ENCODE measurements at places on chromosomes 4 and X.
A peak's percentile ranks its signal among the peaks of the same experiment; 100 is the strongest.

- peak; percentile 76 for DNase-seq
Observed at GRCh38 chr4:124060261-124060918, 652.1 kb downstream of the ANKRD50 start.

DNA sequence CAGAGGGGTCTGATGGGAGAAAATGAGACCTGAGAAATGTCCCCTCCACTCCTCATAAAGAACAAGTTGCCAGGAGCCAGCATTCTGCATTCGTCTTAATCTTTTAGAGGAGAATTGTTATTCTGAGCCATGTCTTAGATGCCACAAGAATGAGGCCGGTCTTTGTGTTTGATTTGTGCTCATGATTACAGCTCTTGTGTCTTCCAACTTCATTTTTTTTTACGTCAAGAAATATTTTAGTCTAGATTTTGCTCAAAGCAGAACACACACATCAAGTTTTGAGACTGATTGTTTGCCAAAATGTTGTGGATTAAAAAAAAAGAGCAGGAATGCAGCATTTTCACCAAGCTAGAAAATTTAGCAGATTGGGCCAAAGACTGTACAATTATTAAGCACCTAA is 130.6 kb upstream of the PITX2 start:
- no peak for DNase-seq

GRCh38 chr4:25449688-25450087 is 72.6 kb downstream of the ANAPC4 start:
- DNase-seq = no peak

DNA sequence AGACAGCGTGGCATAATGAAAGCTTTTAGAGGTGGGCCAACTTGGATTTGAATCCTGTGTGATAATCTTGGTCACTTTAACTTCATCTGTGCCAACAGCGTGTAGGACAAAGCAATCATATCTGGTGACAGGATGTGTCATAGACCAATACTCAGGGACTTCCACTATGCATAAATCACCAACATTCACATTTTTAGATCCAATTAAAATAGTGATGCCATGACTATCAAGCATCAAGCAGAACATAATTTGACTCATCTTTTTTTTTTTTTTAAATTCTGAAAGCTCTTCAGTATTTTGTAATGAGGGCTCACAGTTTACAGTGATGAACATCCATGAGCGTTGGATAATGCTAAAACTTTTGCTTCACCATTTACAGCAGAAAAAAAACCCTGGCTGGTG is 27.3 kb upstream of the RAPGEF2 start:
- no peak for DNase-seq

GRCh38 chr4:137309424-137309823 is 222.9 kb downstream of the PCDH18 start:
- DNase-seq = no peak

DNA sequence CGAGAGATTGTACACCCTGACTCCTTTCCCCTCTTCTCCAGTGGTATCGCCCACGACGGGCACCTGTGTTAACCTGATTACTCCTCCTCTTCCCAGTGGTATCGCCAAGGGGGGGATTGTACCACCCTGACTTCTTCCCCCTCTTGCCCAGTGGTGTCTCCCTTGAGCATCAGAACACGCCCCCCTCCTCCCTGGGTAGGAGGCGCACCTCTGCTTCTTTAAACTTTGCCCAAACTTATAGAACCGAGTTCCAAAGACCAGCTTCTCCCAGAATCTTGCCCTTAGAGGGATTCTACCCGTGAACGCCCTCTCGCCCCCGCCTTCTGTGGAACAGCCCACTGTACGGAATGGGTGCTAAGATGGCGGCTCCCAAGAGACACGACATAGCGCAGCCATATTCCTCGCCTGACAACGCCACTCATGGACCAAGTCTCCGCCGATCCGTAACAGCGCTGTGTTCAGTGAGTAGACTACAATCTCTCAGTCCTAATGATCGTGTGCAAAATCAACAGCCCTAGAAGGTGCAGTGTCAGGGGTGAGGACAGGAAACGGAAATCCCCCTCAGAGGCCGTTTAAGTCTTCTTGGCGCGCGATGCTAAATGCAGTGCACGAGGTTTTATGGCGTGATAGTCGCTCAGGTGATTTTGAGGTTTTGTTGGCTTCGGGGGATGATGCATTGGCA is 4.2 kb upstream of the ZNF157 start:
- DNase-seq = peak; percentile 73

DNA sequence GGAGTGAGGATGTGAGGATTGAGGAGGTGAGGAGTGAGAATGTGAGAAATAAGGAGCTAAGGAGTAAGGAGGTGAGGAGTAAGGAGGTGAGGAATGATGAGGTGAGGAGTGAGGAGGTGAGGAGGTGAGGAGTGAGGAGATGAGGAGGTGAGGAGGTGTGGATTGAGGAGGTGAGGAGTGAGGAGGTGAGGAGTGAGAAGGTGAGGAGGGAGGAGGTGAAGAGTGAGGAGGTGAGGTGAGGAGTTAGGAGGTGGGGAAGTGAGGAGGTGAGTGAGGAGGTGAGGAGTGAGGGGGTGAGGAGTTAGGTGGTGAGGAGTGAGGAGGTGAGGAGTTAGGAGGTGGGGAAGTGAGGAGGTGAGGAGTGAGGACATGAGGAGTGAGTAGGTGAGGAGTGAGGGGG is 74.8 kb upstream of the MXD4 start:
- DNase-seq = no peak

- no peak for DNase-seq
Observed at GRCh38 chr4:125262502-125262901, 52.3 kb upstream of the FAT4 start.

- DNase-seq = no peak
Observed at GRCh38 chr4:622071-622995, 3.0 kb upstream of the PDE6B start.

GRCh38 chr4:189804894-189805293 is 135.8 kb upstream of the FRG1 start:
- no peak for DNase-seq

- DNase-seq = peak; percentile 93
Observed at GRCh38 chr4:183098723-183099536, at the start of gene WWC2. TSS of gene WWC2 (plus strand) at chr4:183099257. CDS start at chr4:183099492, 235 bp downstream.

DNA sequence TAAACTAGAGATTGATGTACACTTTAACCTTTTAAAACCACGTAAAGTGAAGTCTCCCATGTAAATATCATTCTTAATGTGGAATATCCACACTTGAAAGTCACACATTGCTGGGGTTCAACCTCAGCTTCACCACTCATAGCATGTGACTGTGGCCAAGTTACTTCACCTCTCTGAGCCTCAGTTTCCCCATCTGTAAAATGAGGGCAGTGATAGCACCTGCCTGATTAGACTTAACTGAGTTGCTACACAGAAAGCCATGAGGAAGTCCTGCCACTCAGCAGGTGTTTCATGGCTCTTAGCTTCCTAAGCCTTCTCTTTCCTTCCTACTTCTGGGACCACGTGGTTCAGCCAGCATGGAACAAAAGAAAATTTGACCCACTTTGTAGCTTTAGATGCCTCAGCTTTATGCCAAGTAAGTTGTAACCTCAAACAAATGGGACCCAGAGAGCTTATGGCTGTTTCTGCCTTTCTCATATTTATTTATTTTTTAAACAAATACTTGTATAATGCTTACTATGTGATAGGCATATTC is 277.3 kb upstream of the KLF3 start:
- DNase-seq = no peak

GRCh38 chr4:143399113-143399949 is 62.7 kb downstream of the GAB1 start:
- no peak for DNase-seq

GRCh38 chr4:1271686-1272085 is 18.0 kb upstream of the MAEA start:
- DNase-seq = no peak

- DNase-seq = no peak
Observed at GRCh38 chrX:153764786-153765137, 713 bp downstream of the PLXNB3 start.

GRCh38 chr4:80592950-80593349 is 257.4 kb downstream of the CFAP299 start:
- no peak for DNase-seq

GRCh38 chrX:1727531-1728027 is 112.7 kb downstream of the ASMT start:
- DNase-seq = no peak

- DNase-seq = no peak
Observed at GRCh38 chr4:81504112-81505003, 32.7 kb upstream of the RASGEF1B start.

- DNase-seq = no peak
Observed at GRCh38 chr4:103415801-103416200, 217.7 kb upstream of the CENPE start.

- DNase-seq = no peak
Observed at GRCh38 chrX:120402369-120402768, 40.5 kb downstream of the ATP1B4 start.

GRCh38 chrX:47209508-47210238 is 8.8 kb upstream of the CDK16 start:
- DNase-seq = no peak

DNA sequence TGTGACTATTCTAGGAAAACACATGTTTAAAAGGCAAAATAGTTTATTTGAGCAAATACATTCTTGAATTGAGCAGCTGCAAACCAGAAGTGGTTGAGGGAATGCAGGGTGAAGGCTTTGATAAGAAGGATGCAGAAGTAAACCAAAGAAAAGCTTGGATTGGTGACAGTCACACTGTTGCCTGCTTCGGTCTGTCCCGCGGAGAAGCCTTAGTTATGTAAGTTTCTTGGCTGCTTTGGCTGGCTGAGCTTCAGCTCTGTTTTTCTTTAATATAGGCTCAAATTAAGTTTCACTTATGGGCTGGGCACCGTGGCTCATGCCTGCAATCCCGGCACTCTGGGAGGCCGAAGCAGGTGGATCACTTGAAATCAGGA is 67.6 kb downstream of the FAM53A start:
- DNase-seq = no peak

- DNase-seq = no peak
Observed at GRCh38 chrX:105869701-105870100, 47.4 kb downstream of the NRK start.

DNA sequence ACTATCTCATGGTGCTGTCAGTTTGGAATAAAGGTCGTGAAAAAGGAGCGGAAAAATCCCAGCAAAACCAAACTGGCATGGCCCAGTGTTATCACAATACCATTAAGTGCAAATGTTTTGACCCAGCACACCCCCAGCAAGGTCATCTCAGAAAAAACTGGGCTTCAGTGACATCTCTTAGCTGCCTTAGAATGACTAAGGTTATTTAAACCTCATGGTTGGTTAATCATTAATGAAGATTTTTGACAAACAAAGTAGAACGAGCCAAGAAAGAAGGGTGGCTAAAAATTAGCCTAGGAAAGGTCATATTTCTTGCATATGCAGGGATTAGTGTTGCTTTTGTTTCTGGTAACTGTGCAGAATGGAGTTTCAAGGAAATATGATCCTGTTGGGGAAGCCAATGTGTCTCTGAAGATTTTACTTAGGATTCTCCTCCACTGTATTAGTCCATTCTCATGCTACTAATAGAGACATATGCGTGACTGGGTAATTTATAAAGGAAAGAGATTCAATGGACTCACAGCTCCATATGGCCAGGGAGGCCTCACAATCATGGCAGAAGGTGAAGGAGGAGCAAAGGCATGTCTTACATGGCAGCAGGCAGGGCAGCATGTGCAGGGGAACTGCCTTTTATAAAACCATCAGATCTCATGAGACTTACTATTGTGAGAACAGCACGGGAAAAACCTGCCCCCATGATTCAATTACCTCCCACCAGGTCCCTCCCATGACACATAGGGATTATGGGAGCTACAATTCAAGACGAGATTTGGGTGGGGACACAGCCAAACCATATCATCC is 83.5 kb downstream of the CHRNA9 start:
- no peak for DNase-seq

DNA sequence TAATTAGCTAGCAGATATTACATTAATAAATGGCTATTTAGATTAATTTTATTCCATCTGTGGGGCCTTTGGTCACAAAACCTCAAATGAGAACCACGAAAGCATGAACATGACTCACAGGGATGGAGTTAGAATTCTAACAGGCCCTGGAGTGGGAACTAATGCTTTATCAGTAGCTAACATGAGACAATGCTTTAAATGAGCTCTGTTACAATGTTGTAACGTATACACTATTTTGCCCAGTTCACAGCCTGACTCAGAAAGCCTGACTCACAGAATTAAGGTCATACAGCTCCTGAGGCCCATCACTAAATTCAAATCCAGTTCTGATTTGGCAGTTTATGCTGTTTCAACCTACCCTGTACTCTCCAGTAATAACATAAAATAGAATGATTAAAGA is 23.2 kb downstream of the VEGFC start:
- no peak for DNase-seq

- DNase-seq = no peak
Observed at GRCh38 chrX:74018253-74018652, 285.7 kb upstream of the ZCCHC13 start.

DNA sequence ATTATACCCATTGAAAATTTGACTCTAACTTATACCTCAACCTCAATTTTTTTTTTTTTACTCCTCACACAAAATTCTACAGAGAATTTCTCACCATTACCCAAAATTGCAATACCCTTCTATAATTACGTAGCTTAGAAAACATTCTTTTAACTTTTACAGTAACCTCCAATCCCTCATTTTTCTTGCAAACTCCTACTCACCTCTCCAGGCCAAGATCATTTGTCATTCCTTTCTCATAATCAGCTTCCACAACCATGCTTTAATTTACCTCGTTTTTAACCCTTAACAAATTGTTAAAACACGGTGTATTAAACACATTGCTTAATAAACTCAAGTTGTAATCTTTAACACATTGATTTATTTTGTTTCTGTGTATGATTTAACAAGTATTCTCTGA is 289.7 kb upstream of the TRAM1L1 start:
- DNase-seq = no peak

DNA sequence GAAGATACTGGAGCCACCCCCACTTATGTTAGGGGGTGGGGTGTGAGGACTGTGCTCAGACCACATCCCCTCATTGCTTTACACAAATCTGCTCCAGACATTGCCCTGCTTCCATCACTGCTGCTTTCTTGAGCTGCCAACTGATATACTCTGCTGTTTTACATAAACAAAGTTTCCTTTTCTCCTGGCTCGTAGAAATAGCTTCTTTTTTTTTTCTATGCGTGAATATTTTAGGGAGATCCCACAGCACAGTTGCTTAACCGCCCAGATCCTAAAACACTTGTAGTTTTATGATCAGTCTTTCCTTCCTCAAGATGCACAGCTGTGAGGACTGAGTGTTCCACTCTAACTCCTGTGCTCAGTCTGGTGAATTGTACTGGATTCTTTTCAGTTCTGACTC is 768.4 kb downstream of the PCDH18 start:
- DNase-seq = no peak

- DNase-seq = no peak
Observed at GRCh38 chrX:16977771-16978170, 31.3 kb downstream of the REPS2 start.

DNA sequence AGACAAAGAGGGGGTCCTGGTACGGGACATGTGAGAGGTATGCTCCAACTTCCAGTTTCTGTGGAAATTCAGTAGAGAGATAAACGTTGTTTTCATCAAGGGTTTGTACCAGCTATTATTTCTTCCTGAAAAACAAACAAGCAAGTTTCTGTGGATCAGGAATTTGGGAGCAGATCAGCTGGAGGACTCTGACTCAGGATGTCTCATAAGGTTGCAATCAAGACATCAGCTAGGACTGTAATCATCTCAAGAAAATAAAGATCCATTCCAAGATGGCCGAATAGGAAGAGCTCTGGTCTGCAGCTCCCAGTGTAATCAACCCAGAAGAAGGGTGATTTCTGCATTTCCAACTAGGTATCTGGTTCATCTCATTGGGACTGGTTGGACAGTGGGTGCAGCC is 23.5 kb upstream of the NFKB1 start:
- DNase-seq = no peak
